ENCODE measurements at places on chromosomes 6 and 20. TPM values are rescaled to one million over a fixed set of nuclear protein-coding genes. Genes with fewer than 3 reads are reported as not detected.

The ASIP gene
- not detected for polyA plus RNA-seq

The TGM3 gene
- polyA plus RNA-seq: not detected

The KIAA0408 gene
- polyA plus RNA-seq: not detected

The ZBTB12 gene
- 0.95 TPM for polyA plus RNA-seq
